ENCODE measurements at places on chromosomes 11 and 22.

GRCh38 chr11:57547854-57548377 is 10.5 kb downstream of the SMTNL1 start:
- DNase-seq = no peak

DNA sequence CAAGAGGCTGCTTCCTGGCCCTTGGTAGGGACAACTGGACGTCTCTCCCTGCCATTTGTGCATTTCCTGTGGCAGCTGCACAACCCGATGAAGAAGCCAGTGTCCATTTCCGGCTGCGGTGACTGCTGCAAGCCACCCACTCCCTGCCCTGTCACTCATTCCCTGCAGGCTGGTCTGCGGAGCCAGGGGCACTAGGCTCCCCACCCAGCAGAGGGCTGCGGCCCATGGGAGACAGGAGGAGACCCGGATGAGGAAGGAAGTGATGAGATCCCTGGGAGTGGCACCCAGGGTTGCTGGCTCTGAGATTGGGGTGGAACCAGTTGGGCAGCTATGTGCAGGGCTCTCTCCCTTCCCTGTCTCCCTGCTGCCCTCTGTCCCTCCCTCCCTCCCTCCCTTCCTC is 10.0 kb upstream of the MYRF start:
- DNase-seq = no peak

GRCh38 chr22:48664586-48664985 is 1163.1 kb downstream of the BRD1 start:
- no peak for DNase-seq

- DNase-seq = no peak
Measured at GRCh38 chr11:117654281-117655255, 142.4 kb downstream of the DSCAML1 start.

Measured in osteocyte (in vitro differentiated cells).